Spinal cord (tissue), 10 donors: ENCODE measurements at places on chromosomes 7 and 10. TPM values are rescaled to one million over a fixed set of nuclear protein-coding genes. Genes with fewer than 3 reads are reported as not detected.

GRCh38 chr7:96887426-96887825, 117.9 kb upstream of the DLX6 start:
- DNase-seq, result no peak

- DNase-seq, result no peak
These were observed 57.2 kb downstream of the ENTPD1 start for GRCh38 chr10:95813054-95813685.

GRCh38 chr10:115084277-115084850, 8.8 kb upstream of the ATRNL1 start:
- no peak for DNase-seq

TMEM168 gene
- total RNA-seq, result 45.6 TPM

DNA sequence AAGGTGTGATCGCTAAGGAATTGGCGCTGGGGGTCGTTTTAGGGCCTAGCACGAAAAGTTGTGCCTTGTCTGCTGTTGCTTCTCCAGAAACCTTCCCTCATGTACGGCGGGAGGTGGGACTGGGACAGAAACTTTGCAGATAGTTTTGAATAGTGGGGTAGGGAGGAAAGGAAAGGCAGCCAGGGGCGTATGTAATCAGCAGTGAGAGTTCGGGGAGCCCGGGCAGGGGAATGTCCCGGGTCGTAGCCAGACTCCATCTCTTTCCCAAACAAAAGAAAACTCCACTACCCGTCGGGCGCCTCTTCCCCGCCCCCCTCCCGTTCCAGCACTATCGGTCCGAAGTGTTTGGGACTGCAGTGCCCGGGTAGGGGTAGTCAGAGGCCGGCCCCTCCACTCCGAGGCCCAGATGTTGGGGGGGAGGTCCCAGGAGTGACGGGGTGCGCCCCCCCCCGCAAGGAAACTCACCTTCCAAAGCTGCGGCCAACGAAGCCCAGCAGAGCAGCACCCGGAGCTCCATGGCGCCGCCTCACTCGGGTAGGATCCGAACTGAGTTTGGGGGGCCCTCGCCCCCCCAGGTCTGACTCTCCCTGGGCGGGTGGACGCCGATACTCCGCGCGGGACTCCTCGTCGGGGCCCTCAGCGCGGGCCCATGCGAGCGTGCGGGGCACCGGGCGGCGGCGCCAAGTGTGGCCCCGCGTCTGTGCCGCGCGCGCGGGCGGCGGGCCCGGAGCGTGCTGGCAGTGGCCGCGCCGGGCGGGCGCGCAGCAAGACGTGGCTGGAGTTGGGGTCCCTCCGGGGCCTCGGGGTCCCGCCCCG, 601 bp downstream of the EPHB4 start:
- DNase-seq, result no peak

GRCh38 chr10:48819783-48820182, 119.9 kb downstream of the LRRC18 start:
- DNase-seq, result no peak

DNA sequence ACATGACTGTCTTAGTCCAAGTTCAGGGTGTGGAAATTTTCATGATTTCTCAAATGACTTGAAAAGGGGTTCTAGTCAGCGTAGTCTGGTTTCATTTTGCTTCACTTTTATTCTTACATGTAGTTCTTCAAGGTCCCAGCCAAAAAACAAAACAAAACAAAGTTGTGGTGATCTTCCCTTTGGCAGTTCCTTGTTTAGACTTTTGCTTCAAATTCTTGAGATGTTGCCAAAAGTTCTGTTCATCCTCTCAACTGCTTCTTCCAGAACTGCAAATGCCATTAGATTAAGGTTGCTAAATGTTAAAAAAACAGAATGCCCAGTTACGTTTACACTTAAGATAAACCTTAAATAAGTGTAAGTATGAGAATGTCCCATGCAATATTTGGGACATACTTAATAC, 370.8 kb upstream of the LRRTM3 start:
- DNase-seq, result no peak

DNA sequence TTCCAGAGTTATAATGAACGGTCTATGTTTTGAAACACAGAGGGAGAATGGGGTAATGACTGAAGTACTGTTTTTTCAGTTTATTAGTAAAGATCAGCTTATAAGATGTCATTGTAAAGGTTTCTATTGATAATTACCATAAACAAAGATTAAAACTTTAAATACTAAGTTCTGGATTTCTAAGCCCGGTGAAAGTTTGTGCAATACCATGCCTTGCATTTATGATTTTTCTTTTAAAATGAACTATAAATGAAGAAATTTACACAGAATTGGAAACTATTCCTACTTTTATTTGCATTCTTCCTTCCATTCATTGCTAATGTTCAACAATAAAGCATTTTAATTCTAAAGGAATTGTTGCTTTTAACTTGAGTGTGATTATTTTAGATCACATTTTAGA, 4.9 kb downstream of the MEOX2 start:
- no peak for DNase-seq

DNA sequence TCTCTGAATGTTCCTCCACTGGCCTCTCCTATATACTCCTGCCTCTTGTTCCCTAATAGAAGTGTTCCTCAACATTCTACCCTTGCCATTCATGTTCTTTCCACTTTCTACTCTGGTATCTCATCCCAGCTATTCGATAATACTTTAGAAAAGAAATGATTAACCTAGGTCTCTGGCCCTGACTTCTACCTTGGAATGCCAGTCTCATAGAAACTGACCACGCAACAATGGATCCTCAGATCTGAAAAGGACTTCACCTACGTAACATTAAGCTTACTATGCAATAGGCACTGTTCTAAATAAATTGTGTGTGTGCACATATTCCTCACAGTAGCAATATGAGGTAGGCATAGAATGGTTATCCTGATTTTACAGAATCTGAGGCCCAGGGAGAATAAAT, 234.5 kb downstream of the DNAJC1 start:
- DNase-seq, result no peak

DNA sequence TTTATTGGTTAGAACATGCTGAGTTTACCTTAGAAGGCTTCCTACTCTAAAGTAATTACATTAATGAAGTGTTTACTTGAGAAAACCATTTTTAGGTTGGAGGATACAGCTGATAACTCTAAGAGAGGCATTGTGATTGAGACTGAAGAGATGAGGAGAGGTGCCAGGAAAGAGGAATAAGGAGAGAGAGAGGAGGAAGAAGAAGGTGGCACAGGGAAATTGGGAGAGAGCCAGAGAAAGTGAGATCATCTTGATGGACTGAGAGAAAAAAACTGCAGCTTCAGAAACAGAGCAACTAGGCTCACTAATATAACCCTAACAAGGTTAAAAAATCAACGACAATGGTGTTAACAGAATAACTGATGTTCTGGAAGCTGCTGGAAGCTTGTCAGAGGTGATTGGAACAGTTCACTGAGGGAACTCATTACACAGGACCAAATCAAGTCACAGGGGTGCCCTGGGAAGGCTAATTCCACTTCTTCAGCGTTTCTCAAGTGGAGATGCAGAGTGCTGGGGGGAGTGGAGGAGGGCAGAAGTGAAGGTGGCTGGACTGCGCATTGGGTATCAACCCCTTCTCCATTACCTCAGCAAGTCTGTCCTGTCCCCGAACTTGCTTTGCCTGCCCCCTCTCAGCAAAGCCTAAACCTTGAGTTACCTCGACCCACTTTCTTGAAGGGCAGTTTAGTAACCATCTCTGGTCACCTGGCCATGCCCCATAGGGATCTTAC, 6.9 kb upstream of the SORBS1 start:
- DNase-seq, result no peak

LIPN gene
- total RNA-seq, result 0.30 TPM

DNA sequence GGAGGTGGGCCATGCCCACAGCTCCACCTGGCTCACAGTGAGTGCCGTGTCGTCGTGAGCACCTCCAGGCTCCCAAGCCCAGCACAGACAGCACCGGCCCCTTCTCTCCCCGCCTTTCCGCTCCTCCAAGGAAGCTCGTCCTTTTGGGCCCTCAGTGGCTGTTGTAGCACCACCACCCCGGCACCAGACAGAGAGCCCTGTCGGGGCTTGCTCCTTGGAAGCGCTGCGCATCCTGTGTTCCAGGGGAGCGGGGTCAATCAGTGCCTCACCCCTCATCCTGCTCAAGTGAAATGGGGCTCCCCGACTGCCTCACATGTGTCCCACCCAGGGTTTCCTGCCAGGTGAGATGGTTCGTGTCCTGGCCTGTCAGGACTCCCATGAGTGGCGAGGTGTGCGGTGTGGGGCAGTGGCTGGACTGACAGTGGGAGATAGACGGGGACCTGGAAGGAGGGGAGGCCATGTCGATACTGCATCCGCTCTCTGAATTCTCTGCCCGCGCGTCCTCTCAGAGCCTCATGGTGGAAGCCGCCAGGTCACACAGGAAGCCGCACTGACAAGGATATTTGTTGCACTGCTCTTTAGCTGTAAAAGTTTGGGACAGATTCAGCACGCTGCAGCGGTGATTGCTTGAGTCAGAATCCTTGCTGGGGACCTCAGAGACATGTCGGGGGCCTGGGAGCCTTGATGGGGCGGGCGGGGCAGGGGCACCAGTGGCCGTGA, 107.1 kb downstream of the INPP5A start:
- DNase-seq, result no peak

DENND2A gene
- total RNA-seq, result 23.7 TPM

GRCh38 chr10:110750931-110751330, 106.8 kb downstream of the RBM20 start:
- no peak for DNase-seq

DNA sequence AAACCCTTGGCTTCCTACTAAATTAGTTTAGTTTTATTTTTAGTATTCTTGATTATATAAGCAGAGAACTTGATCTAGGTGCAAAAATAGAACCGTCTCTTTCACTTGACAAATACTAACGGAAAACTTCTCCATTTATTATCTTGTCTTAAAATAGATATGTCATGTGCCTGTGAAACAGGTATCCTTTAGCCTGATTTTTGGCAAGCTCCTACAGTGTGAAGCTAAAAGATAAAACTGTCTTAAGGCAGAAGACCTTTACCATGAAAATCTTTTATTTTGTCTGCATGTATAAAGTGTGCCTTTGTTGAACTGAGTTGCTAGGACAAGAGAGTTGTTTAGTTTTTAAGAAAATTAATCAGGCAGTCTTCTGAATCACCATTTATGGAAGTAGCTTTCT, 90.6 kb downstream of the CYP51A1 start:
- no peak for DNase-seq

- DNase-seq, result no peak
These were observed 37.2 kb downstream of the DIP2C start for GRCh38 chr10:652233-652632.

- no peak for DNase-seq
These were observed 5.8 kb downstream of the NUDCD3 start for GRCh38 chr7:44484482-44485313.

HTR7 gene
- total RNA-seq, result 3.0 TPM

- DNase-seq, result no peak
These were observed 180.0 kb downstream of the BTAF1 start for GRCh38 chr10:92103376-92104090.
